ENCODE measurements at places on chromosomes 12 and 14. TPM values are rescaled to one million over a fixed set of nuclear protein-coding genes. Genes with fewer than 3 reads are reported as not detected.

DNA sequence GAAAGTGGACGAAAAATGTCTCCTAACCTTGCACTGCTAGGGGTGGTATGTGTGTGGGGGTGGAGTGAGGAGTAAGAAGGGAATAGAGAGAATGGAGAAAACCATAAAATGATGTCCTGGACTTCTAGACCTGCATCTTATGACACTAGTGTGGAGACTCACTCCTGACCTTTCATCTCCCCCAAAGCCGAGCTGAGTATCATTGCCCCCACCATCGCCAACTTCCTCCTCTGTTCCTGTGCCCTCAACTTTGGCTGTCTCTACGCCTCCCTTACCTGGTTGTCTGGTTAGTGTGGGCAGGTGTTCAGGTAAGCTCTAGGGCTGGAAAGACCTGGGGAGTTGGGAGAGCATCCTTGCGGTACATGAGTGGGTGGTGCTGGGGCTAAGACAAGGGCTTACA, 4.5 kb upstream of the KLHL33 start:
- no peaks in the 10 kb centered on the region for H3K36me3 ChIP-seq
- H3K27me3 ChIP-seq = peaks cover 15% of the 10 kb centered on the region
- DNase-seq = no peak
- no peak overlapping the region for H3K27ac ChIP-seq

GRCh38 chr12:25677232-25677937, 124.3 kb upstream of the LMNTD1 start:
- no peaks in the 10 kb centered on the region for H3K27me3 ChIP-seq
- no peaks in the 10 kb centered on the region for H3K36me3 ChIP-seq
- H3K27ac ChIP-seq = no peak overlapping the region
- DNase-seq = no peak
- no peak overlapping the region for H3K4me3 ChIP-seq
- no peaks in the 10 kb centered on the region for H3K4me1 ChIP-seq

DNA sequence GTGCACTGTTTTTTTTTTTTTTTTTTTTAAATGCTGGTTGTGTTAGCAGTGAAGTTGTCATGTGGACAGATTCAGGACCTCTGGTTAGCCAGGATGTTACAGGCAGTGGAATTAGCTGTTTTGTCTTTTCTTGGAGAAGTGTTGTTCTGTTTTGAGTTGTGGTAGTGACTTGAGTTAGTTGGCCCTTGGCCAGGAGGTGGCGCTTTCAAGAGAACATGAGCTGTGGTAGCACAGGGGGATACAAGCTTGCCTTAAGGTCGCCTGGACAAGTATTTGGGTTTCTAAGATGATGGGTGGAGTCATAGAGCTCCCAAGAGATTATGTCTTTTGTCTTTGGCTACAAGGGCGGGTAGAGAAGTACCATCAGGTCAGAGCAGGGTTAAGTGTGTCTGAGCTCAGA, 33.3 kb upstream of the CCDC198 start:
- DNase-seq = no peak
- no peak overlapping the region for H3K27ac ChIP-seq
- H3K27me3 ChIP-seq = no peaks in the 10 kb centered on the region
- no peaks in the 10 kb centered on the region for H3K36me3 ChIP-seq
- no peaks in the 10 kb centered on the region for H3K4me1 ChIP-seq

DNA sequence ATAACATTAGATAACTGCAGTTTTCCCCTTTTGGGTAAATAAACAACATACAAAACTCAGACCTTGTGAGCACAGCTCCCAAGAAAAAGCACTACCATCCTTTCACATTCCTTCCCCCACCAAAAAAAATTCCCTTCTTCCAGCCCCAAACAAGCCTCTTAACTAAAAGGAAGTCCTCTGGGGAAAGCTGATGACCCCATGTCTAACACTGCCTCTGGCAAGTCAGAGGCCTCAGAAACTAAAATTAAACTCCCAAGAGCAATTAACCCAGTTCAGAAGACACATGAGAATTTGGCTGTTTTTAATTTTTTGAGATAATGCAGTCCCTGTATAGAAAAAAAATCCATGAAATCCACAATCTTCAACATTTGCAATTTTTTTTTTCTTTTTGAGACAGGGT, 127.7 kb downstream of the SPTSSA start:
- H3K4me3 ChIP-seq = no peak overlapping the region
- H3K36me3 ChIP-seq = peaks cover 4% of the 10 kb centered on the region
- H3K27ac ChIP-seq = no peak overlapping the region
- no peak for DNase-seq
- H3K4me1 ChIP-seq = peaks cover 16% of the 10 kb centered on the region

The COX8C gene
- total RNA-seq = not detected

GRCh38 chr14:105313381-105314286, 914 bp upstream of the PACS2 start:
- H3K27me3 ChIP-seq = no peaks in the 10 kb centered on the region
- H3K4me3 ChIP-seq = peak overlapping the region; percentile 51
- peak; percentile 29 for DNase-seq
- H3K4me1 ChIP-seq = peaks cover 15% of the 10 kb centered on the region
- H3K27ac ChIP-seq = no peak overlapping the region
- H3K36me3 ChIP-seq = peaks cover 21% of the 10 kb centered on the region

DNA sequence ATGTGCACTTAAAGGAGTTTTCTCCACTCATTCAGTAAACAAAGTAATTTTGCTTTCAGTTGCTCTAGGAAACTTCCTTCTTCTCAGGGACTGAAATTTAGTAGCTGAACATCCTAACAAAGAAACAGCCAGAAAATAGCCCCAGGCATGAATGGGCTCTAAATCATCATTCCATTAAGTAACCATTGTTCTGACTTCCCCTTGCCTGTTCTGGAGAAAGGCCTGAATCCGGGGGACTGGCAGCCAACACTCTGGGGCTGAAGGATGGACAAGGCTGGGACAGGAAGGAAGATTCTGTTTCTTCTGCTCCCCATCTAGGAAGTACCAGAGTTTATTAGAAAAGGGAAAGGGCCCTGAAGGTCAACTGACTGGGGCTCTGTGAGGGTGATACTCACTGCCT, 104.5 kb downstream of the ESRRB start:
- H3K4me1 ChIP-seq = no peaks in the 10 kb centered on the region
- DNase-seq = no peak
- H3K27me3 ChIP-seq = peaks cover 86% of the 10 kb centered on the region
- no peak overlapping the region for H3K4me3 ChIP-seq
- H3K27ac ChIP-seq = no peak overlapping the region
- no peaks in the 10 kb centered on the region for H3K36me3 ChIP-seq

The PTPN21 gene
- total RNA-seq = 10.0 TPM

The OR4Q3 gene
- not detected for total RNA-seq

The OR6C3 gene
- not detected for total RNA-seq

DNA sequence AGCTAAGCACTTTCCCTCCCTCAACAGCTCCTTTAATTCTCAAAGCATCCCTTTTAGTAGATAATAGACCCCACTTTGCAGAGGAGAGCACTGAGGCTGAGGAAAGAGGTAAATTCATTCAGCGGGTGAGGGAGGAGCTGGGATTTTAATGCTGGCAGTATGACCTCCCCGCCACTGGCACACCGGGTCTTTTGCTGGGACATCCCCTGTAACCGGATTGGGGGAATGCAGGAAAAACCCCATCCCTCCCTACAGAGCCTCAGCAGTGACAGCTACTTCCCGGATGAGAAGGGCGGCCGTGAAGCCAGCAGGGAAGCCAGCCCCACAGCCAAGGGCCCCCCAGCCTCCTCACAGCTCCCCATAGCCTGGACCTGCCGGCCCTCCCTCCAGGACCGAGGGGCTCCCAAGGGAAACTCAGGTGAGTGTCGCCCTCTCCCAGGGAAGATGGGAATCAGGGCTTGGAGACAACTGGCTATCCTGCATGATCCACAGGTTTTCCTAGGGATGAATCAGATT, 12.1 kb downstream of the ZBTB39 start:
- peaks cover 8% of the 10 kb centered on the region for H3K4me1 ChIP-seq
- no peak overlapping the region for H3K4me3 ChIP-seq
- H3K36me3 ChIP-seq = no peaks in the 10 kb centered on the region
- H3K27ac ChIP-seq = no peak overlapping the region
- H3K27me3 ChIP-seq = peaks cover 11% of the 10 kb centered on the region

DNA sequence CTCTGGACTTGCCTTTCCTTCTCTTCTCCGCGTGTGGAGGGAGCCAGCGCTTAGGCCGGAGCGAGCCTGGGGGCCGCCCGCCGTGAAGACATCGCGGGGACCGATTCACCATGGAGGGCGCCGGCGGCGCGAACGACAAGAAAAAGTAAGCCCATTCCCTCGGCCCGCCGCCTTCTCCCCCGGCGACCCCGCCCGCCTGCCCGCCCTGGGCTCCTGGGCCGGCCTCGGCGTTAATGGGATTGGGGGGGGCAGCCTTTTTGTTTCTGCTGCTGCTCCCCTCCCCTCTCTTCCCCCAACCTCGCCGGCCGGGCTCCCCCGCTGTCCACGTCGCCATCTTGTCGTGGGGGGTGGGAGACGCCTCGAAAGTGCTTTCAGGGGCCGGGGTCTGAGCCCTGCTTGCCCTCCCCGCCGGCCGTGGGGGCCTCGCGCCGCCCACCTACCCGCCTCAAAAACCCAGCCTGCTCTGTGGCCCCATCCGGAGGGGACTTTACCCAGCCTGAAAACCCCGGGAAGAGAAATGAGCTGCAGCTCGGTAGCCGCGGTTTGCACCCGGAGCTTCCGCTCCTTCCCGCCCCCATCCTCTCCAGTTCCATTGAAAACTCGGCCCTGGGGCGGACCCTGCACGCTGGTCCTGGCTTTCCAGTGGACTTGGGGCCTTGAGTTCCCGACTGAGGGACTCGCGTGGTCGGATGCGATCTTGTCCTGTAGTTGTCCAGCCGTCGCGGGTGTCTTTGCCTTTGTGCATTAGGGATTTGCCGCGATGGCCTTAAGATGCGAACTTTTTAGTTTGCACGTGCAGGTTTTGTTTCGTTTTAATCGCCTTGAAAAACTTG, 598 bp downstream of the HIF1A start:
- H3K27me3 ChIP-seq = no peaks in the 10 kb centered on the region
- DNase-seq = peak; percentile 56
- H3K27ac ChIP-seq = peak overlapping the region; percentile 93
- H3K4me1 ChIP-seq = peaks cover 10% of the 10 kb centered on the region
- H3K36me3 ChIP-seq = peaks cover 62% of the 10 kb centered on the region

- H3K36me3 ChIP-seq = peaks cover 11% of the 10 kb centered on the region
- peaks cover 88% of the 10 kb centered on the region for H3K27me3 ChIP-seq
- no peak overlapping the region for H3K27ac ChIP-seq
- DNase-seq = no peak
- H3K4me3 ChIP-seq = peak overlapping the region; percentile 65
Measured at GRCh38 chr12:116880213-116880816, 926 bp downstream of the HRK start.

DNA sequence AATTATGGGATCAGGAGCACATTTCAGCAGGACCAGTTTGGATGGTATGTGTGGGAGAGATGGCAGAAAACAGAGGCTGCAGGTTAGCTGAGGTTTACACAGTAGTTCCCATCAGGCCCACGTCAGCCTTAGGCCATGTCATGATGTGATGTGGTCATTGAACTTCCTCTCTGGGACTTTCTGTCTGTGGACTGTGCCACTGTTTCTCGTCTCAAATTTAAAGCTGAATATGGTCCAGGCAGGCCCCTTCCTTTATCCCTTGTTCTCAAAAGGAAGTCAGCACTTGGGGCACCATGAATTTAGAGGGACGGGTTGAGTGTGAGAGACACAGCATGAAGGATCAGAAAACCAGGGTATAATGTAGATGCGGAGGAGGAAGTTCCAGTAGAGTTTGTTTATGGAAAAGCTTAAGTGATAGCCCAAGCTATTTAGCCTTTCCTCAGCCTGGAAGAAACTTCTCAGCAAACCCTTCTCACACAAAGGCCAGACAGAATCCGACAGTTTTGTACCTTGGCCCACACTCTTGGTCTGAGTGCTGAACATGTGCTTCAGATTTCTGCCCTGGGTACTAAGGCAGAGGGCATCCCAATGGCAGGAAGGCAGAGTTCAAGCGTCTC, 3.6 kb upstream of the IGFBP6 start:
- H3K36me3 ChIP-seq = peaks cover 23% of the 10 kb centered on the region
- H3K27me3 ChIP-seq = peaks cover 23% of the 10 kb centered on the region
- no peak overlapping the region for H3K27ac ChIP-seq
- H3K4me1 ChIP-seq = peaks cover 15% of the 10 kb centered on the region
- no peak overlapping the region for H3K4me3 ChIP-seq

GRCh38 chr12:20040831-20041230, 327.5 kb upstream of the PDE3A start:
- no peaks in the 10 kb centered on the region for H3K4me1 ChIP-seq
- H3K27ac ChIP-seq = no peak overlapping the region
- no peak overlapping the region for H3K4me3 ChIP-seq
- DNase-seq = no peak

GRCh38 chr12:88960213-88960878, 380.1 kb upstream of the KITLG start:
- no peak for DNase-seq
- H3K27ac ChIP-seq = no peak overlapping the region
- H3K36me3 ChIP-seq = no peaks in the 10 kb centered on the region
- H3K4me3 ChIP-seq = no peak overlapping the region
- H3K4me1 ChIP-seq = peaks cover 38% of the 10 kb centered on the region

The DGKA gene
- total RNA-seq = 50.3 TPM

- no peak overlapping the region for H3K27ac ChIP-seq
- H3K27me3 ChIP-seq = no peaks in the 10 kb centered on the region
- no peak overlapping the region for H3K4me3 ChIP-seq
Measured at GRCh38 chr12:81597928-81598604, 161.1 kb downstream of the PPFIA2 start.

- H3K36me3 ChIP-seq = no peaks in the 10 kb centered on the region
- H3K27me3 ChIP-seq = peaks cover 32% of the 10 kb centered on the region
- DNase-seq = peak; percentile 7
- H3K27ac ChIP-seq = no peak overlapping the region
- H3K4me1 ChIP-seq = no peaks in the 10 kb centered on the region
Measured at GRCh38 chr12:24595652-24596235, 353.2 kb downstream of the BCAT1 start.

- H3K27me3 ChIP-seq = no peaks in the 10 kb centered on the region
- peak overlapping the region; percentile 92 for H3K27ac ChIP-seq
- no peak for DNase-seq
- peak overlapping the region; percentile 31 for H3K4me3 ChIP-seq
- H3K36me3 ChIP-seq = peaks cover 25% of the 10 kb centered on the region
- peaks cover 72% of the 10 kb centered on the region for H3K4me1 ChIP-seq
Measured at GRCh38 chr12:50258167-50258551, 25.2 kb downstream of the LIMA1 start.

DNA sequence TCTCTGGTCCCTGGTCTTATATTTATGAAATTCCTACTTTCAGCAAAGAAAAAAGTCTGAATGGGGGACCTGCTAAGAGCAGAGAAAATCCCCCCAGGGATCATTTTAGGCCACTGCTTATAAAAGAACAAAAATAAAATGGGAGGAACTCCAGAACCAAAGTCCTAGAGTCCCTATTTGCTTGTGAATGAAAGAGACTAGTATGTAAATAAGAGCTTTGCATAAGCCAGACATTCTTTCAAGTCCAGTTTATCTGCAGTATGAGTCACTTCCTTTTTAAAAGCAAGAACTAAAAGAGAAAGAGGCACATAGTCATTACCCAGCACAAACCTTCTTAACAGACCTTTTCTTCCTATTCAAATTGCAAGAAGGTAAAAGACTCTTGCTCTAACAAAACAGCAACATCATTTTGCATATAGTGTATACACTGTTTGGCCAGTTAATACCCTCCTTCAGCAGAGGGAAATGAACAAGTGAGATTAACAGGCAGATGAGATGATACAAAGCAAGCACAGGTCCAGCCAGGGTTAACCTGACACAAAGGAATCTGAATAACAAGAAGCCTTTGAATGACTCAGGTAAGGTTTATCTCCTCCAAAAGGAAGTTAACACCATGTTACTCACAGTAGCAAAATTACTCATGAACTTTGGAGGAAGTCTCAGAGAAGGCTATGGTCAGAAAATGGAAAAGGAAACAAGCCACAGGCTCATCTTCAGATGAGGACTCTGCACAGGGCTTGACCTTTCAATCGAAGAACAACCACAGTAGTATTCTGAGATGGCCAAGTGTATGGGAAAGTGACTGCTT, 87.3 kb downstream of the PHLDA1 start:
- DNase-seq = peak; percentile 44
- no peaks in the 10 kb centered on the region for H3K27me3 ChIP-seq
- peaks cover 34% of the 10 kb centered on the region for H3K4me1 ChIP-seq
- peak overlapping the region; percentile 87 for H3K27ac ChIP-seq

Data from Calu3 (cell line).